ENCODE measurements at places on chromosomes 3 and 15.

GRCh38 chr15:71792521-71792920 is 17.8 kb upstream of the NR2E3 start:
- H3K4me1 ChIP-seq, result no peaks in the 10 kb centered on the region
- H3K27ac ChIP-seq, result no peak overlapping the region
- DNase-seq, result peak; percentile 20
- H3K36me3 ChIP-seq, result no peaks in the 10 kb centered on the region
- no peaks in the 10 kb centered on the region for H3K27me3 ChIP-seq

DNA sequence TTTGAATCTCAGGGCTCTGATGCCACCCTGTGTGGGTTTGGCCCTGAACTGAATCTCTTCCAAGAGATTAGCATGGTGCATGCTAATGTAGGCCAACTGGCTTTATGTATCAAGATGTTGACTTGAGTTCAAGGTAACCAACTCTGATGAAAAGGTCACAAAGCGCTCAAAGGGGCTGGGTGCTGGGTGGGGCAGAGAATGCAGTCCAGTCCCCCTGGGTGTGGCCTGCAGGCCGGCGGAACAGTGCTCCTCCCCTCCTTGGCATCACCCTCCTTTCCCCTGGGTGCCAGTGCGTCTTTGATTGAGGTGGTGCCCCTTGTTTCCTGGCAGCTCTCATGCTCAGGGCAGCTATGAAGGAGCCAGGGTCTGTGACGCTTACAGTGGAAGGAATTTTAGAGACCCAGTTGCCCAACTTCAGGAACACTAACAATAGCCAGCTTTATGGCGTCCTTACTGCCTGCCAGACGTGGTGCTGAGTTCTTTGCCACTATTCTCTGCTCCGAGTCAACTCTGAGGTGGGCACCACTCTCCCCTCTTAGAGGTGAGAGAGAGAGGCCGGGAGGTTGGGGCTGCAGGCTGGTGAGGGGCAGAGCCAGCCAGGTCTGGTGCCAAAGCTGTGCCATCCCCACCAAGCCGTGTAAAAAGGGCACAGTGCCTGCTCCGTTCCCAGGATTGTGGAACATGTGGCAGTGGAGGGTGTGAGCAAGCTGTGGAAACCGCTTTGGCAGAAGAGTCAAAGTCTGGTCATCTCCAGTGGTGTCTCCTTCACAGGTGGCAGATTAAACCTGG is 9.8 kb downstream of the SYNM start:
- no peaks in the 10 kb centered on the region for H3K36me3 ChIP-seq
- peaks cover 5% of the 10 kb centered on the region for H3K4me1 ChIP-seq
- H3K27ac ChIP-seq, result no peak overlapping the region
- H3K27me3 ChIP-seq, result no peaks in the 10 kb centered on the region

- H3K4me1 ChIP-seq, result no peaks in the 10 kb centered on the region
- no peak for DNase-seq
- H3K4me3 ChIP-seq, result no peak overlapping the region
- H3K27ac ChIP-seq, result no peak overlapping the region
- H3K27me3 ChIP-seq, result no peaks in the 10 kb centered on the region
Measured at GRCh38 chr3:123757281-123757940, 126.7 kb downstream of the MYLK start.

- H3K27me3 ChIP-seq, result no peaks in the 10 kb centered on the region
- H3K4me1 ChIP-seq, result no peaks in the 10 kb centered on the region
- no peak overlapping the region for H3K27ac ChIP-seq
- no peak overlapping the region for H3K4me3 ChIP-seq
- DNase-seq, result no peak
- H3K36me3 ChIP-seq, result no peaks in the 10 kb centered on the region
Measured at GRCh38 chr3:147521646-147522045, 112.5 kb downstream of the ZIC1 start.

DNA sequence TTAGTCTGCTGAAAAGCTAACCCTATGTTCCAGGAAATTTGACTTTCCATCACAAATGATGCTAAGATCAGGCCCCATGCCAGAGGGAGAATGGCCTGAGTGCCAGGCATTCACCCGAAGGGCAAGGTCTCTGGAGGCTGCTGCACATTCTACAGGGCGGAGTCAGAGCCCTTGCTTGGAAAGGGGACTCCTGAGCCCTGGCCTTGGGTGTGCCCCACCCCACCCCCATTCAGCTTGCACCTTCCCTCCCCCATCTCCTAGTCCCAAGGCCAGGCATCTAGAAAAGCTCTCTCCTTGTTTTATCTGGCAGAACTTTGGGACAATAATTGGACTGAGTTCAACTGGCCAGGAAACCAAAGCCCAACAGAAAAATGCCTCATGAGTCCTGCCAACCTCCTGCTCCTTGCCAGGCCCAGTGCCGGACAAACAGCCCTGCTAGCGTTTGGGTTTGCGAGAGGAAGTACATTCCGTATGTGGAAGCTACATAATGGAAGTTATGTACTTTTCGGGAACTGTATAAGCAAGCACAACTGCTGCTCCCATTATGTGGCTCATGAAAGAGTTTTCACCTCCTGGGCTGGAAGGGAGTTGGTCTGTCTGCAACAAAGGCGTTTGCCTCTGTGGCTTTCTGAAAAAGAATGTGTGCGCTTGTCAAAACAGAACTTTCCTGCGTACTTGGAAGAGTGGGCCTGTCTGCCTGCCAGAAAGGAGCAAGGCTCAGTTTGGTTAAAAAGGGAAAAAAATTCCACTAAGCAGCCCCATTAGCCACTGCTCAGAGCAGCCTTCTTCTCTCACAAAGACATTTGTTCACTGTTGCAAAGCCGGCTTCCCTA is 321.5 kb upstream of the CTNNB1 start:
- H3K27me3 ChIP-seq, result no peaks in the 10 kb centered on the region
- DNase-seq, result no peak
- H3K4me3 ChIP-seq, result no peak overlapping the region
- H3K36me3 ChIP-seq, result no peaks in the 10 kb centered on the region
- no peak overlapping the region for H3K27ac ChIP-seq

DNA sequence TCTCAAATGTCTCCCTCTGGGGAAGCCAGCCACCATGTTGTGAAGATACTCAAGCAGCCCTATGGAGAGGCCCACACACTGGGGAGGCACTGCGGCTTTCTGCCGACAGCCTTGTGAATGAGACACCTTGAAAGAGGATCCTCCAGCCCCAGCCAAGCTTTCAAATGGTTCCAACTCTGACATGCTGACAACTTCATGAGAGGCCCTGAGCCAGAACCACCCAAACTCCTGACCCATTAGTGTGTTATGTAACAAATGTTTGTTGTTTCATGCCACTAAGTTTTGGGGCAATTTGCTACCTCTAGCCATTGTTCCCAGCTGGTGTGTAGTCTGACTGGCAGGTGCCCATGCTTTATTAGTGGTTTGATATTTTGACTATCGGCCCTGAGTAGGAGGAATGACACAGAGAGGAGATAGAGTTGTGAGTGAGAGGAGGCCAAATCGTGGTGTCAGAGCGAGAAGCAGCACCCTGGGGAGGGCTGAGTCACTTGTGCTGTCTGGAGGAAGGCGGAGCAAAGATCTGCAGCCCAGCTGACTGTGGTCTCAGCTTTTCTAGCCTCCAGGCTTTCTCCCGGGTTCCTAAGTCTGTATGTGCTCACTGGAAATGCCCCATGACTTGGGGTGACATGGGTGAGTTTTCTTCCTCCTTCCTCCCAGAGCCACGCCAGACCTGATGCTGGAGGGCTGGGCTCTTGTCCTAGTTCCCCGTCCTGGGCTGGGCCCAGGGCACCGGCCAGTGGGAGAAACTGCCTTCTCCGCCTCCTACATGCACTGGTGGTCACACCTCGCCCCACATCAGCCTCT is 56.7 kb upstream of the BLM start:
- H3K27me3 ChIP-seq, result peaks cover under 1% of the 10 kb centered on the region
- H3K27ac ChIP-seq, result no peak overlapping the region
- H3K36me3 ChIP-seq, result no peaks in the 10 kb centered on the region

GRCh38 chr15:75008221-75008625 is 12.9 kb downstream of the SCAMP5 start:
- H3K4me1 ChIP-seq, result no peaks in the 10 kb centered on the region
- no peak for DNase-seq
- H3K27me3 ChIP-seq, result no peaks in the 10 kb centered on the region
- H3K27ac ChIP-seq, result no peak overlapping the region
- no peak overlapping the region for H3K4me3 ChIP-seq

DNA sequence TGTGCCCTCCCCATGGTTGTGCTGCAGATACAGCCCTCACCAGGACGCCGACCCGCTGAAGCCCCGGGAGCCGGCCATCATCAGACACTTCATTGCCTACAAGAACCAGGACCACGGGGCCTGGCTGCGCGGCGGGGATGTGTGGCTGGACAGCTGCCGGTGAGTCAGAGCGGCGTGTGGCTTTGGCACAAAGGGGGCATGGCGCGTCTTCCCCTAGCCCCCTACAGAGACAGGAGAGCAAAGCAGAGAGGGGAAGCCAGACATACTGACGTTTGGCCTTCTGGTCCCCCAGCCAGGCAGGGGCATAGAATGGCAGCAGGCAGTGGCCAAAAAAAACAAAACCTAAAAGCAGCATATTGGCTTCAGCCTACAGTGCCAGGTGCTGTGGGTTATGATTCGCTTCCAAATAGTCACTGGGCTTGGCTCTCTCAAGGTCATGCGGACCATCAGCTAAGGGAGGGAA is 64.0 kb downstream of the MESD start:
- no peaks in the 10 kb centered on the region for H3K4me1 ChIP-seq
- DNase-seq, result no peak
- H3K36me3 ChIP-seq, result no peaks in the 10 kb centered on the region
- no peak overlapping the region for H3K27ac ChIP-seq

DNA sequence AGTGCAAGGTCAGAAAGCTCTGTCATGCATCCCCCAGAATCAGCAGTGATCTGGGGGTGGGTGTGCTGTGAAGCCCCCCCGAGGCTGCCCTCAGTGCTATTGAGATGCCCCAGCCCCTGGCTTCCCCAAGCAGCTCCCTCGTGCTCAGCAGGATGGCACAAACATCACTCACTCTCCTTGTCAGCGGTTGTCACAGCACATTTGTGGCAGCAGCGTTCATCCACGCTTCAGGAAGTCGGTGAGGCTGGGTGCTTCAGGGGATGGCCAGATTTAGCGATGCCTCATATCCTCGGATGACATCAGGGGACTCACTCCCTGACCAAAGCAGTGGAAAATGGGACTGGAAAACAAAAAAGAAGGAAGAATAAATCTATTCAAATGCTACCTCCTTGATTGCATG is 54.4 kb upstream of the SLC6A11 start:
- H3K4me3 ChIP-seq, result no peak overlapping the region
- H3K36me3 ChIP-seq, result no peaks in the 10 kb centered on the region
- H3K27ac ChIP-seq, result no peak overlapping the region
- H3K4me1 ChIP-seq, result no peaks in the 10 kb centered on the region
- peaks cover 10% of the 10 kb centered on the region for H3K27me3 ChIP-seq
- no peak for DNase-seq

GRCh38 chr3:13574798-13575451 is 26.0 kb downstream of the FBLN2 start:
- no peak overlapping the region for H3K4me3 ChIP-seq
- peak; percentile 34 for DNase-seq
- no peaks in the 10 kb centered on the region for H3K36me3 ChIP-seq
- H3K27ac ChIP-seq, result peak overlapping the region; percentile 77
- H3K4me1 ChIP-seq, result peaks cover 22% of the 10 kb centered on the region
- H3K27me3 ChIP-seq, result no peaks in the 10 kb centered on the region

- H3K27me3 ChIP-seq, result no peaks in the 10 kb centered on the region
- H3K27ac ChIP-seq, result no peak overlapping the region
- peaks cover 19% of the 10 kb centered on the region for H3K4me1 ChIP-seq
- H3K36me3 ChIP-seq, result no peaks in the 10 kb centered on the region
- DNase-seq, result peak; percentile 74
- H3K4me3 ChIP-seq, result peak overlapping the region; percentile 85
Measured at GRCh38 chr3:25783661-25784512, 644 bp upstream of the NGLY1 start.

DNA sequence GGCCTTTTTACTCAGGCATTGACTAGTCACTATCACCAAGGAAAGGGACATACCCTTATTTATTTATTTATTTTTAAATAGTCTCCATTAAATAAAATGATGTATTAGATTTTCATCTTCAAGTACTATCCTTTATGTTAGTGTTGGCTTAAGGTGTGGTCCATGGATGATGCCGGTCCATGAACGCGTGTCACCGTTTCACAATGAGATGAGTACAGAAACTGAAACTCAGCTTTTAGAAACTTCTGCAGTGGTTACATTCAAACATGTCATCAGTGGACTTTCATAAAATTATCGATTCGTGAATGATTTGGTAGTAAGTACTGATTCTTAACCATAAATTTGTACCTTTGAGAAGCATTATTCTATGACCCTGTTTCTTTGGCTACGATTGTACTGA is 166.6 kb downstream of the SATB1 start:
- H3K27ac ChIP-seq, result no peak overlapping the region
- no peak for DNase-seq
- H3K4me3 ChIP-seq, result no peak overlapping the region
- H3K4me1 ChIP-seq, result no peaks in the 10 kb centered on the region
- H3K36me3 ChIP-seq, result no peaks in the 10 kb centered on the region

DNA sequence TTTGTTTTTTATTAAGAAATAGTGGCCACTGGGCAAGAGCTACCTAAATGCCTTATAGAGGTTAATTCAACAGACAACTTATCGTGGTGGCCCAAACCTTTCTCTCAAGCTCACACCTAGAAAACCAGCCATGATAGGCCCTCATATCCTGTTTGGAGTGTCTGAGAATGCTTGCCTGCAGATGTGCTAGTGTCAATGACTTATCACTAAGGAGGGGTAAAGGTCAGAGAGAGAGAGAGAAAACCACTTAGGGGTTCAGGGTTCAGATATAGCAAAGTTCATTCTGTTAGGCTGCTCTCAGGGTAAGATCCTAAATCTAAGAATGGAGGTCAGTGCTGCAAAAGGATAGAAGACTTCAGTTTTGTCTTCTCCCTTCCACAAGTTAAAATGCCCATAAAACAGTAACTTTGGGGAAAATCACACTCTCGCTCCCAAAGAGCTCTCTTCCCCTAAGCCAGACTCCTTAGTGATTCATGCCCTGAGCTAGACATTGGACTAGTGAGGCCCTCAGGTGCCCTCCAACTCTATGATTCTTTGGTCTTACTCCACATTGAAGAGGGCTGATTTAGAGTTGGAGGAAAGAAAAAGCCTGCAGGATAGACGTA is 30.3 kb upstream of the B3GNT5 start:
- no peaks in the 10 kb centered on the region for H3K4me1 ChIP-seq
- no peak overlapping the region for H3K4me3 ChIP-seq
- H3K27me3 ChIP-seq, result no peaks in the 10 kb centered on the region
- peaks cover 2% of the 10 kb centered on the region for H3K36me3 ChIP-seq

DNA sequence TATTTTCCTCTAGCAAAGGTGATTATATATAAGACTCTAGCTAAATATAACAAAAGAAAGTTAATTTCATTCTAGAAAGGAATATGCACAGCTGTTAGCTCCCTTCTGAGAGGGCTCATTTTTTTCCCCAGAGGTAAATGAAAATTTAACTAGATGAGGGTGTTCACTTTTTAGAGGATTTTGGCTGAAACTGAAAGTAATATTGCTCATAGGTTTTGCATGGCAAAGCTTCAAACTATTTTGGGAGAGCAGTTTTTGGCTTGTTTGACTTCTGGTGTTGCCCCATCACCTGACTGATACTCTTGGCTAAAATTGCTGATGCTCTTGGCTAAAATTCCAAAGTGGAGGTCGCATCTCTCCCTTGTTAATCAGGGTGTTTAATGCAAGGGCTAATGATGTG is 311.9 kb downstream of the EDEM1 start:
- no peak overlapping the region for H3K4me3 ChIP-seq
- H3K27ac ChIP-seq, result no peak overlapping the region
- no peak for DNase-seq
- H3K36me3 ChIP-seq, result no peaks in the 10 kb centered on the region

All from cardiac muscle cell (in vitro differentiated cells and primary cell).